RCC 7860 (cell line): ENCODE measurements at places on chromosomes 6 and 20.

DNA sequence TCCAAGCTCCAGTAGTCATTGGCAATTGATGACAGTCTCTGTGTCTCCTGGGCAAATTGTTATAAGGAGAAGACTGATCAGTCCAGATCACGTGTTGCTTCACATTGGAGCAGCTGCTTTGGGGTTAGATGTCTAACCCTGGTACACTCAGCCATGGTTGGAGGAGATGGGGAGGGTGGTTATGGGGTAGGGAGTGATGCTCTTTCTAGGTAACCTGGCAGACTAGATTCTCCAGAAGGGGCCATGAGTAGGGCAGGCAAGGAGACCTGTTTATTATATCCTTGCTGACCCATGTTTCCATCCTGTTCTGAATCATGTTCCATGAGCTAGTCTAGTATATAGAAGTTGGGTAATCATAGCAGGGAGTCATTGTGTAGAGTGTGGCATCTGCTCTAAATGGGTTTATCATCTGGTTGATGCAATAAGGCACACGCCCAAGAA, 50.8 kb upstream of the BACH2 start:
- DNase-seq = no peak

GRCh38 chr6:3882866-3883265, 33.7 kb downstream of the FAM50B start:
- no peak for DNase-seq

DNA sequence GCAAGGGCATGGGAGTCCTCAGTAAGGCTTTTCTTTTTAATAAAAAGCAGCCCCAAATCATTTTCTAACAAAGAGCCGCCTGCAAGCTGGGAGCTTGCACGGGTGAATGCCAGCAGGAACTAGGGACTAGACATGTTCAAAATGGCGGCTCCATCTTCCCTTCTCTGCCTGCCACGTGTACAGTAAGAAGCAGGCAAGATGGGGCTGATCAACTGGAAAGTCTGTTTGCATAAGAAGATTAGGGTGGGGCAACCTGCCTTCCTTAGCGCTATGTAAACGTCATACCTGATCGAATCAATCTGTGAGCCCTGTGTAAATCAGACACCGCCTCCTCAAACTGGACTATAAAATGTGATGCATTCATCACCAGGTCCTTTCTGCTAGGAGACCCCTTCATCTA, 299.4 kb upstream of the SOX4 start:
- no peak for DNase-seq

DNA sequence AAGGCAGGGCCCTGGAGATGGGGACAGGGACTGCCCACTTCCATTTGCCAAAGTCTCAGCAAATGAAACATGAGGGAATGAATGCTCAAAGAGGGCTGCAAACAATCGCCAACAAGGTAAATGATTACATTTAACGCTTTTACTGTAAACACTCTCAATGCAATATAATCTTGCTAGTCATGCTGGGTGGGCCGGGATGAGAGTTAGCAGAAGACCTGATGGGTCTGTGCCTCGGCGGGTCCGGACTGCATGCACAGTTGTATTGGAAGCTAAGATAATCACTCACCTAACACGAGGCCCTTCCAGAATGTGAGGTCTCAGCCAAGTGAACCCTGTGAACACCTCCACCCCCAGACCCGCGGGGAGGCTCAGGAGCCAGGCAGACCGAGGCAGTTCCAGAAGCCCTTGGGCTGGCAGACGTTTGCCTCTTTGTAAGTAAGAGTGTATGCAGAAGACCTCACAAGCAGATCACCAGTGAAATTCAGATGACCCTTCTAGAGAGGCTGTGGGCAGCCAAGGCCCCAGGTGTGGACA, 4.7 kb upstream of the SLCO4A1 start:
- no peak for DNase-seq

DNA sequence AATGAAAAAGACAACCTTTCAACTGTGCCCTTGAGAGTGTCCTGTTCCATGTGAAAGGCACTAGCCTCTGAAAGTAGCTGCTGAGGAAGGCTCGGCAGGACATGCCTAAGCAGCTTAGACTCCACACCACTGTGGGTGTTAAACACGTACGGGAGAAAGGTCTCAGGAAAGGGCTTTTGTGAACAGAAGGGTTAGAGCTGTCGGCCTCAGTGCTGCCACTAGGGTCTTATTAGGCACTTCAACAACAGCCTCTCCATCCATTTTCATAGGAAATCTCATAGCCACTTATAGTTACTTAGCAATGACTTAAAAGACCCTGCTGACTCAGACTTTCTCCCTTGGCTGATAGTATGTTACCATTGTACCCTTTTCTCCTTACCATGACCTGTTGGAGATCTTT, 662.8 kb downstream of the TBC1D32 start:
- DNase-seq = no peak

GRCh38 chr6:147704691-147705090, 196.2 kb downstream of the SAMD5 start:
- no peak for DNase-seq

GRCh38 chr6:140040396-140040795, 665.9 kb upstream of the CITED2 start:
- DNase-seq = peak; percentile 21

DNA sequence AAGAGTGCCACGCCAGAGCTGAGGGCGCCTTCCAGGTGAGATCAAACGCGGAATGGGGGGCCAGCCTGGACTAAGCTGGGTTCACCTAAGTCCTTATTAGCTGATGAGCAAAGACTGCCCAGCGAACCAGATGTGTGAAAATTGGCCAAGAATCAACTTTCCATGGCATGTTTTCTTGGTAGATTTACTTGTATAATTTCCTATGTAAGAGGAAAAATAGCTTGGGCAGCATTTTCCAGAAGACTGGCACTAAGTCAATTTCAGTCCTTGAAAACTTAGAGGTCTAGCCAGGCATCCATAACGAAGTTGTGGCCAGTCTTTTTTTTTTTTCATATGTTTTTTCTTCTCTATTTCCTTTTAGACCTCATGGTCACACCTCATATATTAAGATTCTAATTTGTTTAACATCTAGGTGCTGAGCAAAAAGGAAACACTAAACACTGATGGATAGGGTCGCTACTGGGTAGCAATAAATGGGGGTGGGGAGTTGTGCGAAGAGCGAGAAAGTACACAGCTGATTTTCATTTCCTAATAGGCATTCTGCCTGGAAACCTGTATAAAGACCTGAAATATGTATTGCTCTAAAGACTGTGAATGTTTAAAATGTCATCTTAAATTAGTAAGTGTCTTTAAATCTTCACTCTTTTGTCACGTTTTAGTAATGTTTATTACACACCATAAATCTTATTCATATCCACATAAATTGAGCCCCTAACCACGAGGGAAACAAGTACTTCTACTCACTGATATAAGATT, 188.8 kb downstream of the CD83 start:
- no peak for DNase-seq

DNA sequence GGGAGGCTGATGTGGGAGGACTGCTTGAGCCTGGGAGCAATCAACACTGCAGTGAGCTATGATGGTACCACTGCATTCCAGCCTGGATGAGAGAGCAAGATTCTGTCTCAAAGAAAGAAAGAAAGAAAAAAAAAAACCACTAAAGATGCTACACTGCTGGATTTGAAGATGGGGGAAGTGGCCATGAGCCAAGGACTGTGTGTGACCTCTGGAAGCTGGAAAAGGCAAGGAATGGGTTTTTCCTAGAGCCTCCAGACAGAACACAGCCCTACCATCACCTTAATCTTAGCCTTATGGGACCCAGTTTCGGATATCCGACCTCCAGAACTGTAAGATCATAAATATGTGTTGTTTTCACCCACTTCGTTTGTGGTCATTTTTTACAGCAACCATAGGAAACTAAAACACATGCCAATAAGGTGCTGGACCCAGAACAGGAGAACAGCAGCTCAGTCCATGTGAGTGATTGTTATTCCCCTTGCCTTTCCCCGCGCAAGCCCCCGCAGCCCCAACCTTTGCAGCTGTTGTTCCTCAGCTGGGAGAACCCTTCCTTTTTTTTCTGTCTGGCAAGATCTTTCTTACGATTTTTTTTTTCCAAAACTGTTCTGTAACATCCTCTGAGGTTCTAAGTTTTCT, 11.1 kb upstream of the VAPB start:
- DNase-seq = no peak

DNA sequence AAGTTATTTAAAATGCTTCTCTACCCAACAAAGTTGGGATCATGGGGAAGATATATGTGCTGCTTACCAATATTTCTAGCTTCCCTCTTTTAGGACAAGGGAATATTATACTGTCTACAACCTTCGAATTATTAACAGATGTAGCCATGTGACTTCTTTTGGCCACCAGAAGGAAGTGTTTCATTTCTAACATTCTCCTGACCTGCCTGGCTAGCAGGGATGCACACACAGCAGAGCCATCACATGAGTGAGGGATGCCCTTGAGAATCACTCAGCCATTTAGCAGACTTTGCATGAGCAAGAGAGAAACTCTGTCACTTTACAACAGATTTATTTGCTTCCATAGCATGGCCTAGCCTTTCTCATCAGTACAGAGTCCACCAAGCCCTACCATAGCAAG, 230.7 kb upstream of the MARCKS start:
- no peak for DNase-seq

- no peak for DNase-seq
These were observed 19.3 kb downstream of the PREX1 start for GRCh38 chr20:48808382-48809034.

DNA sequence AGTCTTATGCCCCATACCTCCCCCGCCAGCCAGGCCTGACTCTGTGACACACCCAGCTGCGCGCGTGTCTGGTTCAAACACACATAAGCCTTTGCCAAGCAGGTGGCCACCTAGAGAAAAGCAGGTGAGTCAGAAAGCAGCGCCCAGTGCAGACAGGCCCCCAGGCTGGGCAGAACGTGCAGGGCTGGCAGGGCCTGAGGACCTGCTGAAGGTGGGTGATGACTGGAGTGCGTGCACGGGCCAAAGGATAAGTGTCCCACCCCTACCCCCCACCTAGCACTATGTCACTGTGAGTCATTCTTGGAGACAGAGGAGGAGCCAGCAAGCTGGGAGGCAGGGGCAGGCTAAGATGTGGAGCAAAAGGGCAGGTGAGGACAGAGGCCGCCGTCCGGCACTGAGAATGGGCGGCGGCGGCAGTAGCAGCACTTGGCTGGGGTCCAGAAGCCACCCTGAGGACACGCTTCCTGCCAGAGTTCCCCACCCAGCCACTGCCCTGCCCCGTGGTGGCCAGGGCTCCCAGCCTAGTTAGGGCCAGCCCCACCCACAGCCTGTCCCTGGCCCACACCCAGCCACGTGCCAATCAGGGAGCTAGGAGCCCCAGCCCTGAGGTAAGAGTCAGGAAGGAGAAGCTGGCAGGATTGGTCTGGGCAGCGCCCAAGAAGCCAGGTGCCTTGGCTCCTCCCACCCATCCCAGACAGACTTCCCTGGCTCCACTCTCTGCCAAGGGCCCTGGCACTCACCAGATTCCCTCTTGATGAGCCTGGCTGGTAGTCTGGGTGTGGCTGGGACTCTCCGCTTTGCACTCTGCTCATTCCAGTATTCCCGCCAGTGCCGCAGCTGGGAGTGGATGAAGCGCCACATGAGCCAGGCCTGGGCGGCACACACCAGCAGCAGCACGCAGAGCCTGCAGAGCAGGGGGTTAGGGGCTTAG, 72.7 kb downstream of the TRAM2 start:
- peak; percentile 99 for DNase-seq

- DNase-seq = no peak
These were observed 166.5 kb downstream of the SOBP start for GRCh38 chr6:107656401-107656800.

GRCh38 chr6:169427856-169428255, 174.2 kb upstream of the THBS2 start:
- DNase-seq = no peak

DNA sequence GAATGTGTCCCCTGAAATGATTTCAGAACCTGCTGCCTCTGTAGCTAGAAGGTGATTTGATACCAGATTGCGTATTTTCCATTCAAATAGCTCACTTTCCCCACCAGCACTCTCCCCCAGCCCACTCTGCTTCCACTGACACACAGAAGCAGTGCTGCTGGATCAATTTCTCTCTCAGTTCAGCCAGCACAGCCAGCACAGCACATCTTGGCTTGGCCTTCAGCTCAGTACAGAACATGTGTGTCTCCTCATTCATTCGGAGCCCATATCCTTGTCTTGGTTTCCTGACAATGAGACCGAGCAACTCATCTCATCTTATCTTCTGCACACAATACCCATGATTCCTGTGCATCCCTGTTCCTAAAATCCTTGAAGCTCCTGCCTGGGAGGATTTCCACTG, 33.8 kb upstream of the CD83 start:
- no peak for DNase-seq

DNA sequence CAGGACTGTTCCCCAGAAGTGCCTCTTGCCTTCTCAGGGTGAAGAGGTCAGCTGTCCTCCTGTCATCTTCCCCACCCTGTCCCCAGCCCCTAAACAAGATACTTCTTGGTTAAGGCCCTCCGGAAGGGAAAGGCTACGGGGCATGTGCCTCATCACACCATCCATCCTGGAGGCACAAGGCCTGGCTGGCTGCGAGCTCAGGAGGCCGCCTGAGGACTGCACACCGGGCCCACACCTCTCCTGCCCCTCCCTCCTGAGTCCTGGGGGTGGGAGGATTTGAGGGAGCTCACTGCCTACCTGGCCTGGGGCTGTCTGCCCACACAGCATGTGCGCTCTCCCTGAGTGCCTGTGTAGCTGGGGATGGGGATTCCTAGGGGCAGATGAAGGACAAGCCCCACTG, 9.8 kb downstream of the PI16 start:
- DNase-seq = no peak

- no peak for DNase-seq
These were observed 37.5 kb downstream of the FAM217A start for GRCh38 chr6:4041480-4041879.

- peak; percentile 49 for DNase-seq
These were observed 16.3 kb upstream of the PDE10A start for GRCh38 chr6:165679326-165679725.
